ENCODE measurements at places on chromosomes 16 and 17.

GRCh38 chr17:29240477-29240876 is 6.2 kb upstream of the CRYBA1 start:
- DNase-seq, result no peak

DNA sequence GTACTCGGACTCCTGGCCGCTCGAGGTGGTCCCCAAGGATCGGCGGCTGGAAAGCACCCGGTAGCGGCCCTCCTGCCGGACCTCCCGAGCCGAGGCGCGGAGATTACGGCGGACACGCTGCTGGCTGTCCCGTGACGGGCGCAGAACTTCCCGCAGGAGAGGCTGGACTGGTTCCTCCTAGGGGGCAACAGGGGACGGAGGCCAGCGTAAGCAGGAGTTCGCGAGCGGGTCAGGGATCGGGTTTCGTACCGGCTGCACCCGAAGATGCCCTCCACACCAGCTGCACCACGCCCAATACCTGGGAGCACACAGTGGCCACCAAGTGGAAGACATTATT is 341 bp downstream of the SLC7A6OS start:
- DNase-seq, result no peak

DNA sequence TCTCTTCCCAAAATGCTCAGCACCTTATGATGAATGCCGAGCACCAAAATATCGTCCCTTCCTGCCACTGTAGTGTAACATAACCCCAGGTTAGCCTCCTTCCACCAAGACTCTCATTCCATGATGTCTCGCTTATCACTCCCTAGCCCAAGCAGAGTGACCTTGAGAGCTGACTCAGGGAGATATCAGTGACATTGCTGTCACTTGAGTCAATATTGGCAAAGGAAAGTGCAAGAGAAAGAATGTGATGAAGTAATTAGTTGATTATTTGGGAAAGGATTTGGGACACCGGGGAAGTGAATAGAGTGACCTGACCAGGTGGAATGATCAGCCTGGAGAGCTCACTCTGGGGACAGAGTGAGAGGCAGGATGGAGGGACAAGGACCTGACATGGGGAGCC is 2.6 kb upstream of the ANKFN1 start:
- no peak for DNase-seq

GRCh38 chr16:75108792-75109731 is 7.5 kb downstream of the LDHD start:
- DNase-seq, result peak; percentile 76

DNA sequence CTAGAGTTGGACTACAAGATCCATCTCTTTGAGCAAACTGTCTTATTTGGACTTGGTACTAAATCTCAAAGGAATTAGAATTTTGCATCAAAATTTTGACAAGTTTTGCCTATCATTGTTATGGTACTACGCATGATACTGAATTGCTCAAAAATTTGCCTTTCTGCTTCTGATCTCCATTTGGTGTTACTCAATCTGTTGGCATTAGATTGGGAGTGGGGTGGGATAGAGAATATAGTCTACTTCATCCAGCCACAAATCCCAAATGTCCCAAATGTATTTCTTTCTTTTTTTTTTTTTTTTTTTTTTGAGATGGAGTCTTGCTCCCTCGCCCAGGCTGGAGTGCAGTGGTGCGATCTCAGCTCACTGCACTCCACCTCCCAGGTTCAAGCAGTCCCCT is 204.8 kb downstream of the TANC2 start:
- DNase-seq, result no peak

- no peak for DNase-seq
These were observed 10.5 kb upstream of the FOXN1 start for GRCh38 chr17:28495635-28496034.

DNA sequence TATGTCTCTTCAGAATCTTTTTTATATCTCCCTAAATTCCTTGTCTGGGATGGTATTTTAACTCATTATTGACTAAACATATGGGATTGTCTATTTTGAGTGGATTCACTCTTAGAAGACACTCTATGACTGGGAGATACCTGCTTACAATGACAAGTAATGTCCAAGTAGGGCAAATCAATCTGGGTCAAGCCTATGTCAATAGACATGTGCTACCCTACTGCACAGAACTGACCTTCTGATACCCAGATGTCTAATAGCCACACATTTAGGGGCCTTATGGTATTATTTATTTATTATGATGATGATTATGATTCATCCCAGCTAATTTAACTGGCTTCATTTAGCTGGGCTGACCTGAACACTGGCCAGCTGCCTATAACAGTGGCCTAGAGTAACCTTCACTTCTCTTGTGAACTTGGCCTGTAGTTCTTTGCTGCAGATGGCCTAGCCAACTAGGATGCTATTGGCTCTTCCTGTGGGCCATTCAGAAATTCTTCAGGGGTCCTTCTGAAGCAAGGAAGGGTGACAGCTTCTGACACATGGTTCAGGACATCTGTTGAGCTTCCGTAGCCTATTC is 138.0 kb downstream of the ANKFN1 start:
- no peak for DNase-seq

DNA sequence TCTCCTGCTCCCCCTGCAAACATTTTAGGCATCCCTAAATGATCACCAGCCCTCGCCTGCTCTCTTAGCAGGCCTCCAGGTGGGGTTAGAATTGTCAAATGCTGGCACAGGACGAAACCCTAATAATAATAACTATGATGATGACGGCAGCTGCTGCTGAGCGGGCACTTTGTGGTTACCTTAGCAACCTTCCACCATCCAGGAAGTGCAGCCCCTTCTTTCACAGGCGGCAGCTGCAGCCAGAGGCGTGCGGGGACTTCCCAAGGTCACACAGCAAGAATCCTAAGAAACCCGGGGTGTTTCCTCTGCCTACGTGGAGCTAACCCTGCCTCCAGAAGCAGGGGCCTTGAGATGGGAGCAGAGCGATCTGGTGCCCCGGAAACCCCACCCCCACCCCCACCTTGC is 22.4 kb upstream of the EIF1 start:
- DNase-seq, result no peak

DNA sequence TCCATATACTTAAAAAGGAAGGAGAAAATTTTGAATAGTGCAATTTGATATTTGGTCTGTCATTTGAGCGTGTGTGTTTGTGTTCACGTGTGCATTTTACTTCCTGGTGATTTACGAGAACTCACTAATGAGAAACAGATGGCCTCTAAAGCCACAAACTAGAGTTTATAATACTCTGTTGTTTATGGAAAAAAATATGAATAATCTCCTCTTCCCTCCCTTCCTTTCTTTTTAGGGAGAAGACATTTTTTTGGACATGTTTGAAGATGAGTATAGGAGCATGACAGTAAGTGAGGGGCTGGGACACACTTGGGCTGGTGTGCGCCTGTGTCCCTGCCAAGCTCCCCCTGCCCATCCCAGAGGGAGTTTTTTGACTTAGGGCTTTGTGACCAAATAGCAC is 102.7 kb downstream of the CLEC16A start:
- no peak for DNase-seq

DNA sequence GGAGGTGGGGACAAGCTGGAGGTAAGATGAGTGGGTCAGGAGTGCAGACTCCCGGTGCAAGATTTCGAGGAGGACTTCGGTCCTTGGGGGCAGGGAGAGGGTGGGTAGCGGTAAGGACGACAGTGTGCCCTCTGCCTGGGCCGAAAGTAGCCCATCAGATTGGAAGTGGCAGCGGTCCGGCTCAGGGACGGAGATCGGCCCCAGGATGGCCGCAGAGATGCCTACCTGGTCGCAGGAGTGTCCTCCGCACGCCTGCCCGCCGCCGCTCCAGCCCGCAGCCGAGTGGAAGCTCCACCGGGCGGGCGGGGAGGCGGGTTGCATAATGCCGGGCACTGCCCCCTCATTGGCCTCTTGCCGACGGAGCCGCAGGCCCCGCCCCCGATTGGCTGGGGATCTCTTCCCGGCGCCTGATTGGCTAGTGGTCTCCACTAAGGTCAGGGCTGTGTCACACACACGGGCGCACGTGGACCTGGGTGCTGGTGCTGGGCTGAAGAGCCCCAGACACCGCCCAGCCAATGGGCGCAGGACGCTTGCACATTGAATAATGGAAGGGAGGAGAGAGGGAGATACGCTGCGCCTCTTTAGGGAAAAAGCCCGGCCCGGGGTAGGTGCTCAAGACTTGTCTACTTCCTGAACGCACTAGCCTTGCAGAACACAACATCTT is at the start of gene PER1:
TSS of gene PER1 (minus strand) at position 293 of the 664 bp plus-strand sequence. CDS start 1,698 bp downstream, outside the sequence.
- peak; percentile 91 for DNase-seq

GRCh38 chr16:27242868-27243590 is 25.5 kb downstream of the NSMCE1 start:
- DNase-seq, result no peak

DNA sequence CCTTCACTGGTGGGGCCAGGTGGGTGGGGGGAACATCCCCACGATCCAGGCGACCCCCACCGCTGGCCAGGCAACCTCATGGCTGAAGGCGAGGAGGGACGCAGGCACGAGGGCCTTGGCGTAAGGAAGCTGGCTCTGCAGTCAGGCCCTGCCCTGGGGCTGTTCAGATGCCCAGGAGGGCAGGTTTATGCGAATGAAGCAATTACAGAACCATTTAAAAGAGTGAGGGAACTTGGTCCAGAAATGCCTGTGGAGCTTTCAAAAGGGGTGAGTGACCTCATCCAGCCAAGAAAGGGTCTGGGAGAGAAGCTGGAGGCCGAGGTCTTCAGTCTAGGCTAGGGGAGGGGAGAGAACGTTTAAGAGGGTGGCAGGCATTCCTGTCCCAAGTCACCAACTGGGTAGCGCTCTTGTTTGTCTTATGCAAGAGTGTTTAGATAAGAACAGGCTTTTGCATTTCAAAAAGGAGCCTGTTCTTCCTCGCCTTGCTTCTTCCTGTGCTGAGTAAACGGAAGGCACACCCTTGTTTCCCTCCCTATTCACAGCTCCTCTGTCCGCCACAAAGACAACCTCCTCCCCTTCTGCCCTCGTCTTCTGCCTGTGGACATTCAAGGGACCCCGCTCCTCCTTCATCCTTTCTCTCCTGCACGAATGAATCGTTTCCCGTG is 183.5 kb upstream of the SDK2 start:
- DNase-seq, result no peak

GRCh38 chr17:44260296-44260695 is 7.6 kb downstream of the SLC4A1 start:
- no peak for DNase-seq

- DNase-seq, result no peak
These were observed 4.7 kb downstream of the IL17C start for GRCh38 chr16:88642881-88643643.

Data from GM06990 (cell line).